ENCODE measurements at places on chromosomes 6 and 20.

DNA sequence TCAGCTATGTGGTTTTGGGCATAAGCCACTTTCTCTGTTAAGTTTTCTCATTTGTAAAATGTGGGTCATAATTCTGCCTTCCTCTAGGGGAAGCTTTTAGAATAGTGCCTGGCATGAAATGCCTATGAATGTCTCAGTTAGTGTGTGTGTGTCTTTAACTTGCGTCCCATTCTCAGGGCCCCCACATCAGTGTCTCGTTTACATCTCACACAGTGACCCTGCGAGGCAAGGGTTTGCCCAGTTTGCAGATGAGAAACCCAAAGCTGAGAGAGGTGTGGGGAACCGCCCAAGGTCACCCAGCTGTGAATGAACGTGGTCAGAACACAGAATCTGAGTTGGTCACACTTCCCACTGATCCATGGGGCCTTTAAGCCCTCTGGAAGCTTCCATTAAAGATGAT lies 14.1 kb downstream of the DYNLRB1 start:
- no peak for DNase-seq

GRCh38 chr6:19949155-19949554 lies 112.0 kb downstream of the ID4 start:
- DNase-seq: no peak

- no peak for DNase-seq
Observed at GRCh38 chr6:114049367-114049966, 78.5 kb upstream of the HDAC2 start.

- DNase-seq: no peak
Observed at GRCh38 chr20:41171736-41172295, 34.5 kb downstream of the PLCG1 start.

DNA sequence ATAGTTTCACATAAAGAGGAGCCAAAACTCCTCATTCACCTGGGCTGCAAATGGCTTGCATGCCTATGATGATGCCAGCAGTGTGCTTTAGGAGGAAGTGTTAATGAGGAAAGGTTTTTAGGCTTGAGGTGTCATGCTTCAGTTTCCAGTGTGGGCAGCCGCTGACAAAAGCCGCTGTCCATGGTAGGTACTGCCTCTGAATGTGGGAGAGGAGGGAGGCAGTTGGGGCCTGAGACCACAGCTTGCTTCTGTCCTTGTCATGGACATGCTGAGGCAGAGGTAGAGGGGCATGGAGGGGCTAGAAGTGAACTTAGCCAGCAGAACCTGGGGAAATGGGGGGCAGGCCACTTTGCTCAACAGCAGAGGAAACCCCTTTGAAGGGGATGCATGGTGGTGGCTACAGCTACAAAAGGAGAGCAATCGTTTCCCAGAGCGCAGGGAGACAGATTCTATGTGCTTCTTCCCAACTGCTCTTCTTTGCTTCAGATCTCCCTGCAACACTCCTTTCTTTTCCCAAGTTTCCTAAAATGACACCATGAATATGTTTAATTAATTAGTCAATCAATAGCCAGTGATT lies 372.1 kb upstream of the CNR1 start:
- no peak for DNase-seq

- peak; percentile 83 for DNase-seq
Observed at GRCh38 chr6:42783177-42783875, 1.5 kb downstream of the BICRAL start.

- no peak for DNase-seq
Observed at GRCh38 chr20:4767084-4767483, 45.4 kb downstream of the PRND start.

DNA sequence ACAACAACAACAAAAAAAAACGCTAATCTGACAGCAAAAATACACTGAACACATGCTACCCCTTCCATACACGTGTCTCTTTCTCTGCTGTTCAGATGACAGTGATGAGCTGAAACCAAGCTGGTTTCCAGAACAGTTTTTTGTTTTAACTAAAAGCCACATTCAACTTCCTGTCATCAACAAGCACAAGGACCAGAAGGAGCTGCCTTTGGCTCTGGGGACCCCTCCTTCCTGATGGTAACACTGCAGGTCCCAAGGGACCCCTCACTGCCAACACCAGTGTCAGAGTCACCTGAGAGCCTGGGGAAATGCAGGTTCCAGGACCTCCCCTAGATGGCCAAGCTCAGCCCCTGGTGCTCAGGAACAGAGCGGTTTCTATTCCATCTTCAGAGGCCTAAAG lies 6.0 kb downstream of the CST7 start:
- DNase-seq: no peak

DNA sequence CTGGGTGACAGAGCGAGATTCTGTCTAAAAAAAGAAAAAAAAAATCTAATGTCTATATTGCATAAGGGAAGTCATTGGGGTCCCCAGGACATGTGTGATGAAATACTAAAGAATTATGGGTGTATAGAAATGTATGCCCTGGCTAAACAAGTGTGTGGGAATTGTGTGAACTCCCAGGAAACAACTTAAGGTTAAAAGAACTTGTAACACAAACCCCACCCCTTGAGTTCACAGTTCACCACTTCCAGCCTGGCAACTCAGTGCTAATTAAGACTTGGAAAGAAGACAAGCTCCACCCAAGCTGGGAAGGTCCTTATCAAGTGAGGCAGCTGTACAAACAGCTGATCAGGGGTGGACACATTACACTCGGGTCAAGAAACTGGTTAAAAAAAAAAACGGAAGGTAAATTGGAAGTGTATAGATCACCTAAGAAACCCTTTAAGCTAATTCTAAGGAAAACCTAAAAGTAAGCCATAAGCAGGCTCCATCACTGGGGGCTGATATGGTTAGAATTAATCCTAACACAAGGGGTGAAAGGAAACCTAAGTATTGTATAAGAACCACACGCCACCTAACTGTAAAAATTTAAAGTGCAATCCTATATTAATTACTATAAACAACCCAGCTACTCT lies 25.2 kb downstream of the HLA-A start:
- peak; percentile 42 for DNase-seq

- DNase-seq: no peak
Observed at GRCh38 chr20:56806952-56807517, 177.9 kb downstream of the TFAP2C start.

- no peak for DNase-seq
Observed at GRCh38 chr6:41757271-41757670, 10.1 kb upstream of the PGC start.

DNA sequence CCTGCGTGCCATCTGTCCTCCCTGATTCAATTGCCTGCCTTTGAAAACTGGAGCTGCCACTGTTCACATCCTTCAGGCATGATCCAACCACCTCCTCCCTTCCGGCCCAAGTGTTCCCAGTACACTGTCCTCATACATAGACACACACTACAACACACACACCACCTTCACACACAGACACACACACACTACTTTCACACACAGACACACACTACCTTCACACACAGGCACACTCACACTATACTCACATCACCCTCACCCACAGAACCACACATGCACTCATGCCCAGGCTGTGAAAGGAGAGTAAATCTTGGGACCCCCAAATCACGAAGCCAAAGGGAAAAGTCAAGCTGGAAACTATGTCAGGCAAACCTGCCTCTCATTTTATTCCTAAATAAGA lies 109.4 kb upstream of the MYLIP start:
- no peak for DNase-seq

- DNase-seq: no peak
Observed at GRCh38 chr6:26552205-26552604, 14.0 kb downstream of the HMGN4 start.

Data from CD4-positive, alpha-beta T cell treated with Interleukin-15 for 4 hours (primary cell).